ENCODE measurements at places on chromosomes 6 and 20.

GRCh38 chr6:19410481-19410880 lies 426.7 kb upstream of the ID4 start:
- no peak for DNase-seq

- no peak for DNase-seq
Observed at GRCh38 chr6:30175765-30176164, 12.4 kb downstream of the TRIM15 start.

DNA sequence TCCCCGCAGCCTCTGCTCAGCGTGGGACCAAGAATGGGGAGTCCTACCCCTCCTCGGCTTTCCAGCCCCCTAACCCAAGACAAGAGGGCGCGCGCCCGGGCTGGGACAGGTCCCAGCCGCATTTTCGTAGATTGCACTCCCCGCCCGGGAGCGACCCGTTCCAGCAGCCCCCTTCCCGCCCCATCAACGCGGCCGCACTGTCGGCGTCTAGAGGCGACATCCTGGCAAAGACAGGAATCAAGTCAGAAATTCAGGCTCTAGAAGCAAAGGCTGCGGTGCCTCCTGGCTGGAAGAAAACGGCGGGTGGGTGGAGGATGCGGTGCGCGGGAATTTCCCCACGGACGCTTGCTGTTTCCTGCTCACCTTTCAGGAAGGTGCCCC lies 957 bp downstream of the PROKR2 start:
- no peak for DNase-seq

DNA sequence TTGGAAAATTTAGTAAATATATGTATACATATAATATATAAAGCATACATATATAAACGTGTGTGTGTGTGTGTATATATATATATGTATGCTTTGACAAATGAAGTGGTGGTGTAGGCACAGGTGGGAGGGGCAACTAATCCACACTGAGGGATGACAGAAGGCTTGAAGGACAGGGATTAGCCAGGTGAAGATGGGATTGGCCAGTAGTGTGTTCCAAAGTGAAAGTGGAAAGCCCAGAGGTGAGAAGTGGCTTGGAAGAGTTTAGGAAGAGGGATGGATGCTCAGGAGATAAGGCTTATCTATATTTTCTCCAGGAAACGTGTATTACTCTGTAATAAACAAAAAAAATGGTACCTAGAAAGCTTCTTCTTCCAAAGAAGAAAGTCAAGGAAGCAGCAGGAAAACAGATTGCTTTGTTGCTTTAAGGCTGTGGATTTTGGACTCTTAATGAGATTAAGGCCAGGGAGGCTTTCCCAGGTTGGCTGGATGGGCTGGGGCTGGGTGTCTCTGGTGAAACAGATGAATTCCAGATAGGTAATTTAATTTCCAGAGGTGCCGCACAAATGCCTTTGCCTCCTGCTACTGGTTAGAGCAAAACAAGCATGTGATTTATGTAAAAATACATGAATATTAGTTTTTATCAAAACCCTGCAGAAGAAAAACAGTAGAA lies 63.9 kb downstream of the JARID2 start:
- no peak for DNase-seq
